HS-27A (cell line): ENCODE measurements at places on chromosomes 1 and 21.

- no peak for DNase-seq
Measured at GRCh38 chr1:28317014-28317413, 11.8 kb upstream of the MED18 start.

GRCh38 chr1:42469727-42470126, 6.6 kb downstream of the CCDC30 start:
- no peak for DNase-seq

- peak; percentile 5 for DNase-seq
Measured at GRCh38 chr1:61950418-61950817, 208.1 kb downstream of the PATJ start.

DNA sequence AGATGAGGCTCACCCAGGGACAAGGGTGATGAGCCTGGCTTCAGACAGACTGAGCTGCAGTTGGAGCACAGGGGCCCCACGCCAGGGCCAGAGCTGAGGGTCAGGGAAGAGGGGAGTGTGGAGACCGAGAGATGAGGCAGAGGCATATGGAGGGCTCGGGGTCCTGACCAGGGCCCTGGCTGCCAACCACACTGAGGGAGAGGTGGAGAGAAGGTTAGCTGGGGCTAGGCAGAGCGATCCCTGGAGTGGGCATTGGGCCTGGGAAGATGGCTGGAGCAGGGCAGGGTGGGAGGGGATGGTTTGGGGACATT, 8.0 kb downstream of the PEAR1 start:
- DNase-seq = no peak

DNA sequence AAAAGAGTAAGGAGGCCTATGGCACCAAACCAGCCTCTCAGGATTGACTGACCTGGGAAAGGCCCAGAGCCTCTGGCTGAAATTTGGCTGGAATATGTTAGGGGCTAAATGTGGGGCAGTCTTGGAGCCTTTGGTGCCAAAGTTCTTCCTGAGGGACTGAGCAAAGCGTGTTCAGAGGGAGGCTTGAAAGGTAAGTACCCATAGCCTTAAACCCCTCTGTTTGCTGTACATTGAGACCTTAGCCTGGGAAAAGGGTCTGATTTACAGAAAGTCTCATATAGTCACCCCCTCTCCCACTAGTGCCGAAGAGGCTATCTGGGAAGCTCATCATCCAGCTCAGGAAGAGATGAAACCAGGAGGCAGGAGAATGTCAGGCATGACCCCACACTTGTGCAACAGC, at the start of gene LCE4A:
Gene LCE4A, plus strand, starts transcription at position 301 of the 400 bp plus-strand sequence. CDS start 916 bp downstream, outside the sequence.
- DNase-seq = no peak

- DNase-seq = no peak
Measured at GRCh38 chr1:167926486-167926997, 9.9 kb upstream of the DCAF6 start.

DNA sequence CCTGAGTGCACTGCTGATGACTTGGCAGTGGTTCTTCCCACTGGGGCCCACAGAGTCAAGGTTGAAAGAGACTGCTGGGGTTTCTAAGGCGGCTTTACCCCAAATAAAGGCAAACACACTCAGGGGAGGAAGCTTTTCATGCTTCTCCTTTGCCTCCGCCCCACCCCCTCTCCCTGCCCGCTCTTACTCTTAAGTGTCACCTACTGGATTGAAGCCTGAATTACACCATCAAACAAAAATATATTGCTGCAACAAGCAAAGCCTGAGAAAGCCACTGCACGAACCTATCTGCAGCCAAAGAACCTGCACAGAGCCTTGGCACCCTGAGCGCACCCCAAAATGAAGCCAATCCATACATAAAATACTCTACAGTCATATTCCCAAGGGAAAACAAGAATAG, 63.1 kb downstream of the PTGFR start:
- DNase-seq = no peak

GRCh38 chr1:31570906-31571305, 5.4 kb upstream of the TINAGL1 start:
- no peak for DNase-seq

DNA sequence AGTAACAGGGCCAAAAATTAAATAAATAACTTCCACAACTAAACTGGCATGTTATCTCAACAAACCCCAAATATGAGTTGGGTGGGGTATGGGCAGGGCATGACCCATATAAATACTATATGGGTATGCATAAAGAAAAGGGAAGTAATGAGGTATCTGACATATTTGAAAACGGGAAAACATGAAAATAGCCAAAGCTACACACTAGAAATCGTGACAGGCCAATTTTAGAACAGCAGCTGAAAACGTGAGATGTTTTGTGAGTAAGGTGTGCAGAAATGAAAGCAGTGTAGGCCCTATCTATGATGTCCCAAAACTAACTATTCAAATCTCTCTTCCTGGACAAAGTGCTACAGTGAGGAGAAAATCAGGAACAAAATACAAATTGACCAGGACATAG, 537.9 kb upstream of the NR5A2 start:
- DNase-seq = no peak

DNA sequence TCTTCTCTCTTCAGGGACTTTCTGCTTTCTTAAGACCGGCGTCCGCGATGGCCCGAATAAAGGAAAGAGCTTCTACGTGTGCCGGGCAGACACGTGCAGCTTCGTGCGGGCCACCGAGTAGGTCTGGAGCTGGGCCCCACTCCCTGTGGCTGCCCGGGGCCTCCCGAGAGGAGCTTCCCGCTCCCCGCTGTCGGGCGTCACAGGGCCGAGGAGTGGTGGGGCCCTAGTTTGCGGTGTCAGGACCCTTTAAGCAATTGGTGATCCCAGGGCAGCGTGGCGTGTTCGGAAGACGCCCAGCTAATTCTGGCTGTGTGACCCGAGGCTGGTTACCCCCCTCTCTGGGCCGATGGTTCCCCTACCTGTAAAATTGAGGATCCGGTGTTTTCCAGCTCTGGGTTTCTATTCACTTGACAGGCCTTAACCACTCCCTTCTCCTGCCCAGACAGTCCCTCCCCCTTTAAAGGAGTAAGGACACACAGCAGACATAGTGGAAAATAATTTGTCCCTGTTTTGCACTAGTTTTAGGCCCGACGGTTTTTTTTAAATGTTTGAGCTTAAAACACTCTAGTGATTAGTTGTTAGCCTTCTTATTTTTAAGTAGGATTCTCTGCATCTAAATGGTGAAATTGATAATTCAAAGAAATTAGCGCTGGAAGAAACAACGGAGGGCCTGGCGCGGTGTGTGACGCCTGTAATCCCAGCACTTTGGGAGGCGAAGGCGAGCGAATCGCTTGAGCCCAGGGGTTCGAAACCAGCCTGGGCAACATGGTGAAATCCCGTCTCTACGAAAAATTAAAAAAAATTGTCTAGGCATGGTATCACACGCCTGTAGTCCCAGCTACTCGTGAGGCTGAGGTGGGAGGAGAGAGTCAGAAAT, 553 bp downstream of the TTF2 start:
- DNase-seq = no peak

- no peak for DNase-seq
Measured at GRCh38 chr1:72568113-72568512, 285.8 kb upstream of the NEGR1 start.

DNA sequence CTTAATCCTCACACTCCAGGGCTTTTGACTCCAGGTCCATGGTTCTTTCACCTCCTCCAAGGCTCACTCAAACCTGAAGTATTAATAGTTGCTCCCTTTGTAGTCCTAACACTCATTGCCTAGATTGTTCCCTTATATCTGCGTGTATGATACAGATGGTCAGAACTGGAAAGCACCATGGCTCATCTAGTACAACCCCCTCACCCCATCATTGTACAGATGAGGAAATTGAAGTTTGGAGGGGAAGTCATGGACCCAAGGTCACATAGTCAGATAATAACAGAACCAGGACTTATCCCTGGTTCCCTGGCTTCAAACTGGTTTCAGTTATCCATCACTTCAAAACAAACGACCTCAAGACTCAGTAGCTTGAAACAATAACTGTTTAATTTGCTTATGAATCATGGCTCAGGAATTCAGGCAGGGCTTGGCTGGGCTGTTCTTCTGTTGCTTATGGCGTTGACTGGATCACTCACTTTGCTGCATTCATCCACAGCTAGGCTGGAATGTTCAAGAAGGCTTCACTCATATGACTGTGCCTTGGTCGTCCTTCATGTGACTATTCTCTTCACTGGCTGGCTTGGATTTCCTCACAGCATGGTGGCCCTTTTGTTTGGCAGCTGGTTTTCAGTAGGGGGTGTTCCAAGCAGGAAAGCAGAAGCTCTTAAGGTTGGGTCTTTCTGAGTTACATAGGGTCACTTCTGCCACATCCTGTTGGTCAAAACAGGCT, 5.0 kb downstream of the NOS1AP start:
- DNase-seq = no peak

- DNase-seq = no peak
Measured at GRCh38 chr1:211648336-211648735, 27.1 kb downstream of the NEK2 start.

DNA sequence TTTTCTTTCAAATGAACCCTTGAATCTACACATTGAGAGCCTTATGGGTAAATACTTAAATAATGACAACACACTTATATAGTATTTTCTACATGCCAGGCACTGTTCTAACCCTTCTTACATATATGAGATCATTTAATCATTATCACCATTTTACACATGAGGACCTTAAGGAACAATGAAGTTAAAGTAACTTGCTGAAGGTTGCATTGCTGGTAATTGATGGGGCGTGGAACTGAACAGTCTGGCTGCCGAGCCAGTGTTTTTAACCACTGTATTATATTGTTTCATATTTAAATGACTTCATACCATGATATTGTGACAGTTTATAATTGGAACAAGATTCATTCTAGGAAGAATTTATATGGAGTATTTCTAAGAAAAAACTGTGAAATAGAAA, 111.9 kb upstream of the TENT5C start:
- no peak for DNase-seq

GRCh38 chr21:32566741-32567389, 18.5 kb downstream of the TCP10L start:
- no peak for DNase-seq

DNA sequence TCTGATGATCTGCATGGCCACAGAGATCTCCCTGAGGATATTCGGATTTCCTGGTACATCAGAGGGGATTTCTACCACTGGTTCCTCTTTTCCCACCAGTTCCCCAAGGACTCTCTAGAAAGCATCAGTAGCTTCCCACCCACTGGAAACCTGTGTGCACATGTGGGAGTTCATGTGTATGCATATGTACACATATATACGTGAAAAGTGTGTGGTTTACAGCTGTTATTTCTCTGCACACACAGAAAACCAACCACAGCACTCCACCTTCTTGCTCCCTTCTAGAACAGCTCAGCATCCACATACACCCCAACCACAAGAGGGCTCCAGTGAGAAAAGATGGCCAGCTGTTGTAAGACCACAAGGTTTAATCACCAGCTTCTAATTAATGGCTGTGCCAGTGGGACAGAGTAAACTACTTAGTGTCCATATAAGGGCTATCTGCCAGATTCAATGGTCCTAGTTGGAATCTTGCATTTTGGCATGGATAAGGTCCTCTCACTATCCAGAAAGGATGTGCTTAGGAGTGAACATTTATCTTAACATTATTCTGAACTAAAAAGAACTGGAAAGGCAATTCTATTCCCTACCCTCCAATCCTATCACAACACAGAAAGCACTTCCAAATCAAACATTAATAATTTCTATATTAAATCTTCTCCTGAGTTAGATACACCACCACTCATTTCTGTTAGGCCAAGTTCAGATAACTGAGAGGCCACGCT, 24.1 kb downstream of the GPR3 start:
- DNase-seq = no peak

DNA sequence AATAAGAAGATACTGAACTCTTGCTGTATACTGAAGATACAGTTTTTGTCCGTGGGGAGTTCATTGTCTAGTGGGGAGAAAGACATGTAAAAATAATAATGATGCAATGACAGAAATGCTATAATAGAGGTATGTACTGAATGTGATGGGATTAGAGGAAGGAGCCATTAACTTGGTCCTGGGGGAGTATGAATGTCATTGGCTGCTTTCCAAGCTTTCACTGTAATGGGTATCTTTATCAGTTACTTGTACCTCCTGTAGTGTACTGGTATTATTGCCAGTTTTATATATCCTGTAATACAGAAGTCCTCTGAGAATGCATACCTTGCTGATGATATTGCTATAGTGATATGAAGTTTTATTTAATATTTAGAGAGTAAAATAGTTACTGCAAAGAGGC, 7.4 kb downstream of the BTBD8 start:
- DNase-seq = no peak

DNA sequence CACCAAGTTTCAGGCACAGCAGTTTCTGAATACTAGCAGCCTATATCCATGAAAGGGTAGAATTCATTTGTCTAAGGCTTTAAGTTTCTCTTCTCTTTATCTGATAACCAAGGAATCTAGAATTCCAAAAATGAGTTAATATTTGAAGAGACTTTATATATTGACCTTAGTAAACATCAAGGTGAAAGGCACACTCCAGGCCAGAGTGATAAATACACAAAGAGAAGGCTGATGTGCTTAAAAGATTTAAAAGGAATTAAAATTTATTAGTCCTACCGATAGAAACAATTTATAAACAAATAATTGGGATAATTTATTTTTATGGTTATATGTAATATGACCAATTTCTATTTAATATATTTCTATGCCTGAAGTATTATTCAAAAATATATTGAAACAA, 93.4 kb upstream of the DESI2 start:
- no peak for DNase-seq

DNA sequence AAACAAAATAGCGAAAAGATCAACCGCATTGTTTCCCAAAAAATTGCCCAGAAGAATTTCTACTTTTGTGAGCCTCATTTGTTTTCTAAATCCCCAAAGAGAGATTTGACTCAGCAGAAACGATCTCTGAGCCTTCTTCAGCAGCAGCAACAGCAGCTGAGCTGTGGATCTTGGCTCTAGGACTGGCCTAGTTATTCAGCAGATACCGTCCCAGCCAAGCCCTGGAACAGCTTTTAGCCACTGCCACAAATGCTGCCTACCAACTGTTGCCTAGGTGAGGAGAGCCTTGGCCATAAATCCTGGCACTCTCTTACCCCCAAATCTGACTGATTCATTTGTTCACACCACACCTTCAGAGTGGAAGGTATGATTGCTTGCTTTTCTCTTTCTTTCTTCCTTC, 320.1 kb downstream of the TGFB2 start:
- DNase-seq = no peak
